Activated CD4-positive, alpha-beta memory T cell treated with anti-CD3 and anti-CD28 coated beads for 36 hours (primary cell): ENCODE measurements at places on chromosomes 7 and 10. TPM values are rescaled to one million over a fixed set of nuclear protein-coding genes. Genes with fewer than 3 reads are reported as not detected.

- no peak overlapping the region for H3K27ac ChIP-seq
- H3K4me3 ChIP-seq = no peak overlapping the region
- no peaks in the 10 kb centered on the region for H3K36me3 ChIP-seq
- DNase-seq = no peak
- no peaks in the 10 kb centered on the region for H3K4me1 ChIP-seq
- peaks cover 3% of the 10 kb centered on the region for H3K27me3 ChIP-seq
Observed at GRCh38 chr7:18210788-18211187, 183.1 kb upstream of the PRPS1L1 start.

Gene TAS2R3
- 0.63 TPM for total RNA-seq

Gene MYH16
- total RNA-seq = not detected

- peak; percentile 27 for DNase-seq
- peak overlapping the region; percentile 18 for H3K4me3 ChIP-seq
- peaks cover 40% of the 10 kb centered on the region for H3K4me1 ChIP-seq
- H3K36me3 ChIP-seq = no peaks in the 10 kb centered on the region
- H3K27ac ChIP-seq = no peak overlapping the region
Observed at GRCh38 chr10:5447611-5448071, 35.3 kb downstream of the NET1 start.

Gene TRDMT1
- total RNA-seq = 5.0 TPM

Gene POLL
- total RNA-seq = 30.8 TPM

- no peaks in the 10 kb centered on the region for H3K36me3 ChIP-seq
- DNase-seq = no peak
- peaks cover 7% of the 10 kb centered on the region for H3K27me3 ChIP-seq
- no peak overlapping the region for H3K27ac ChIP-seq
- no peaks in the 10 kb centered on the region for H3K4me1 ChIP-seq
- no peak overlapping the region for H3K4me3 ChIP-seq
Observed at GRCh38 chr7:45145881-45146280, 11.7 kb upstream of the RAMP3 start.

- DNase-seq = peak; percentile 12
- H3K4me1 ChIP-seq = peaks cover 6% of the 10 kb centered on the region
- H3K27ac ChIP-seq = no peak overlapping the region
- H3K4me3 ChIP-seq = no peak overlapping the region
- H3K36me3 ChIP-seq = no peaks in the 10 kb centered on the region
Observed at GRCh38 chr7:40700653-40701421, 566.0 kb downstream of the SUGCT start.

Gene DDC
- total RNA-seq = not detected

DNA sequence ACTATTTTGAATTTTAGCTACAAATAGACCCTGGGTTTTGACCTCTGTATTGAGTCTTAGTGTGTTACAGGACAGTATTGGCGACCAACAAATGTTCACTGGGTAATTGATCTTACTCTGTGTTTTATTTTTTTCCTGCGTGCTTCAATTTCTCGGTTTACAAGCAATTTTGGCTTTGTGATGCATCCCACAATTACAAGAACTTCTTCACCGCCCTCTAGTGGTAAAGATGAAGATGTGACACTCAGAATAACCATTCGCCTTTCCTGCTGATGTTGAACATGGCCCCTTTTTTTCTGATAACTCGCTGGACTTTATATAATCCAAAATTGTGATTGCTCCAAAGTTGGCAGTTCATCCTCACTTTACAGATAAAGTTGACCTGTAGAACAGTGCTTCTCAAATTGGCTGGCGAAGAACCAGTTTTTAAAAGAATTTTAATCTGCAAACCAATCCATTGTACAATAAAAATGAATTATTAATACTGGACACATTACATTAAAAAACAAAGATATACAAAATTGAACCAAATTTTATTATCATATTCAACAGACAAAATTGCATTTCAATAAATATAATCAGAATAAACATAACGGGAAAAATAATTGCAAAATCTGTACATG, 20.2 kb upstream of the SMC3 start:
- no peak overlapping the region for H3K4me3 ChIP-seq
- H3K4me1 ChIP-seq = peaks cover 10% of the 10 kb centered on the region
- H3K27ac ChIP-seq = no peak overlapping the region
- no peak for DNase-seq
- H3K36me3 ChIP-seq = no peaks in the 10 kb centered on the region

DNA sequence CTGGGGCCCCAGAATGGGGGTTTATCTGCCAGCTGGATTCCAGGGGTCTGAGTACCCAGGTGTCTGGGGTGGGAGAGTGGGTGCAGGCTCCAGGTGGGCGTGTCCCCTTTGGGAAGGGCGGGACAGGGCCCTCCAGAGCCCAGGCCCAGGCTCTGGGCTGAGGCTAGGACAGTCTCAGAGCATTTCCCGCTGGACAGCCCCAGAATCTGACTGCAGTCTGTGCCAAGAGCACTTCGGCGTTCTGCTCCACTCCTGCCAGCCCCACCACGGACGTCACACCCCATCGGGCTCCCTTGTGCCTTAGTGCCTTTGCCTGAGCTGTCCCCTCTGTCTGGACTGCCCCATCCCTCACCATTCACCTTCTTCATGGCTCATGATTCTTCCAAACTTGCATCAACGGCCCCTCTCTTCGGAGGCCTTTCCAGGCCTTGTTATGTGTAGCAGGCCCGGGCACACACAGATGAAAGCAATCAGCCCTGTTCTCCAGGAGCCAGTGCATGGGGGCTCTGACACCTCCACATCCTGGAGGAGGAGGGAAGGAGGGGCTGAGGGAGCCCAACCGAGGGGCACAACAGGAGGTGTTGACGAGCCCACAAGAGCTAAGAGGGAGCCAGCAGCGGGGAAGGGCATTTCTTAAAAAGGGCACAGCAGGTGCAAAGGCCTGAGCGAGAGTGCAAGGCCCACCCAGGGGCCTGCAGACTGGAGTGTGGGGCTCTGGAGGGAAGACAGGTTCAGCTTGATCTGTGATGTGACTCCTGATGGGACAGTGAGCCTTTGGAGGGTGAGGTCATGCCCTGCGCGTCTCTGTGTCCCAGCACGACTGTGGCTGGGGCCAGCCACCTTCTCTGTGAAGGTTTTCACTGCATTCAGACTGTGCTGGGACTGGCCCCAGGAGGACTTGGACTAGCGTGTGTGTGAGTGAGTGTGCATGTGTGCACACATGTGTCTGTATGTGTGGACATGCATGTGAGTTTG, 41.7 kb downstream of the GTF2IRD1 start:
- no peaks in the 10 kb centered on the region for H3K27me3 ChIP-seq
- H3K36me3 ChIP-seq = no peaks in the 10 kb centered on the region
- no peak for DNase-seq
- no peaks in the 10 kb centered on the region for H3K4me1 ChIP-seq
- no peak overlapping the region for H3K27ac ChIP-seq

- DNase-seq = peak; percentile 20
- H3K4me3 ChIP-seq = no peak overlapping the region
- no peak overlapping the region for H3K27ac ChIP-seq
- no peaks in the 10 kb centered on the region for H3K27me3 ChIP-seq
- no peaks in the 10 kb centered on the region for H3K4me1 ChIP-seq
Observed at GRCh38 chr10:96626795-96627194, 40.0 kb upstream of the TM9SF3 start.

DNA sequence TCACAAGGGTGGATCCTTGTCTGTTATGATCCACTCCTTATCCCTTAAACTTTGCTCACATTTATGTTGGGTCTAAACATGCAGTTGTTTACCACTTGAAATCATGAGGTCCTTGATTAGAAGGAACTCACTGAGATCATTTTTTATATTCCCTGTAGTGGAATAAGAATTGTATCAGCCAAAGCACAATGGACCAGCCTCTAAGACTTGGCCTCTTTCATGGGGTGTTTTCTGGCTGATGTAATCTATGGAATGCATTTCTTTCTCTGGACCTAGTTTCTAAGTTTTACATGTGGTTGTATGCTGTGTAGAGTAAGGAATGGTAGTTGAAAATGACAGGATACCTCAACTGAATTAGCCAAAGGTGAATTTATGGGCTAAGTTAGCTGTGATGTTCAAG, 376.6 kb downstream of the SORCS3 start:
- no peaks in the 10 kb centered on the region for H3K36me3 ChIP-seq
- no peak overlapping the region for H3K27ac ChIP-seq
- H3K4me3 ChIP-seq = no peak overlapping the region
- no peaks in the 10 kb centered on the region for H3K27me3 ChIP-seq

Gene OR9A2
- total RNA-seq = not detected

Gene ATP6V1F
- 113 TPM for total RNA-seq

DNA sequence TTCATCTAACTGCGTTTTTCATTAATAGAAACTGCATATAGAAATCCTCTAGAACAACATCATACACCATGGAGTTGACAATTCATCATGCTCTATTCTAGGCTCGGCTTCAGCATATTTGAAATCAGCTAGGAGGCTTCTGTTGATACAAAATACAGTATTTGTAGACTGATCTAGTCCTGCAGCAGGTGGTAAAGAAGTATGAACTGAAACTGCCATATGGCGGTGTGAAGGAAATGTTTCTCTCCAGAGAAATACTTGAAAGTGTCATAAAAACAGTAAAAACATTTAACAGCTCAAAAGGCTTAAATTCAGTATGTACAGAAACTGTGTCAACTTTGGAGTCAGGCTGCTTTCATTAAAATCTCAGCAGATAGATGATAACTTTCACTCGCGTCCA, 32.0 kb upstream of the MYO3A start:
- no peaks in the 10 kb centered on the region for H3K4me1 ChIP-seq
- no peak overlapping the region for H3K27ac ChIP-seq
- no peaks in the 10 kb centered on the region for H3K36me3 ChIP-seq
- no peak for DNase-seq
- H3K27me3 ChIP-seq = no peaks in the 10 kb centered on the region

DNA sequence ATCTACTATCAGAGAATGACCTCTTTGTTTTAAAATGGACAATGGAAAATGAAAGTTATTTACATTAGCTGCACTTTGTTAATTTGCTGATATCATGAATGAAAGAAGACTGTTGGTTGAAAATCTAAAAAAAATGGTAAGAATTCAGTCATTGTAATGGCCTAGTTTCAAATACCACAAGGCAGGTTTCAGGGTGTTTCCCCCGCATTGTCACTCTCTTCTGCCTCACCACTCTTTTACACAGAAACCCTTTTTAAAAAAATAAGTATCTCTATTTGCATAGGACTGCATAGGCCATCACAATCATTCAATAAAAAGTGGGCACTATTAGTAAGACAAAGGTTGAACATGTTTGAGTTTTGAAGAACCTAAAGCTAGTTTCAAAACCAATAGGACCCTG, 737.1 kb downstream of the INHBA start:
- no peak overlapping the region for H3K4me3 ChIP-seq
- no peaks in the 10 kb centered on the region for H3K4me1 ChIP-seq
- no peak for DNase-seq
- H3K36me3 ChIP-seq = no peaks in the 10 kb centered on the region
- H3K27me3 ChIP-seq = no peaks in the 10 kb centered on the region

DNA sequence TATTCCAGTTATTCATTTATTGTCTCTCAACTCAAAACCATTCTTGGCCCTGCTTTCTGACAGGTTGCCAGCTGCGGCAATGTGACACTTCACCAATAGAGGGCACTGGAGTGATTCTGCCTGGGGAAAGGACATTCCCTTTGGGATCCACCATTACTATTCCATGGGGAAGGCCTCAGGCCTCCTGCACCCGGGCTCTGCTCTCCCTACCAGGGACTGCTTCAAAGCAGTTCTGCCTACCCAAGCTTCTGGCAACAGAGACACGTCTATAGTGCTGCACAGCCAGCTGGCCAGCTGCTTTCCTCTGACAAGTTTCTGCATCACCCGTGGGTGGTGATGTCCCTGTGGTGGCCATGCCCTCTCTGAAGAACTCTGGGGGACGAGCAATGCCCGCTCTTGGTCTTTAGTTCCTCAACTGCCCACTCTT, 163.8 kb downstream of the ELMO1 start:
- no peaks in the 10 kb centered on the region for H3K27me3 ChIP-seq
- peaks cover 10% of the 10 kb centered on the region for H3K36me3 ChIP-seq
- peak; percentile 57 for DNase-seq
- no peak overlapping the region for H3K4me3 ChIP-seq
- H3K4me1 ChIP-seq = peaks cover 45% of the 10 kb centered on the region

Gene SFRP4
- not detected for total RNA-seq

Gene SPDYE18
- total RNA-seq = not detected

- H3K27me3 ChIP-seq = peaks cover 7% of the 10 kb centered on the region
- DNase-seq = no peak
- H3K4me3 ChIP-seq = no peak overlapping the region
- no peaks in the 10 kb centered on the region for H3K4me1 ChIP-seq
- no peaks in the 10 kb centered on the region for H3K36me3 ChIP-seq
Observed at GRCh38 chr10:51685768-51686167, 13.6 kb downstream of the CSTF2T start.

Gene CALY
- not detected for total RNA-seq

- H3K27ac ChIP-seq = no peak overlapping the region
- peaks cover 12% of the 10 kb centered on the region for H3K27me3 ChIP-seq
- no peaks in the 10 kb centered on the region for H3K36me3 ChIP-seq
- no peaks in the 10 kb centered on the region for H3K4me1 ChIP-seq
- H3K4me3 ChIP-seq = no peak overlapping the region
Observed at GRCh38 chr7:112414855-112415490, 35.3 kb upstream of the IFRD1 start.

Gene ZNF488
- 0.27 TPM for total RNA-seq

- no peaks in the 10 kb centered on the region for H3K36me3 ChIP-seq
- peaks cover 17% of the 10 kb centered on the region for H3K4me1 ChIP-seq
- no peak for DNase-seq
- H3K27ac ChIP-seq = no peak overlapping the region
Observed at GRCh38 chr10:51342381-51342780, 268.1 kb downstream of the PRKG1 start.

GRCh38 chr7:136139417-136139816, 162.3 kb upstream of the MTPN start:
- H3K27ac ChIP-seq = no peak overlapping the region
- H3K4me1 ChIP-seq = peaks cover 4% of the 10 kb centered on the region
- no peak overlapping the region for H3K4me3 ChIP-seq
- DNase-seq = no peak
- no peaks in the 10 kb centered on the region for H3K36me3 ChIP-seq

- H3K4me1 ChIP-seq = no peaks in the 10 kb centered on the region
- no peaks in the 10 kb centered on the region for H3K27me3 ChIP-seq
- DNase-seq = no peak
- H3K27ac ChIP-seq = no peak overlapping the region
- no peaks in the 10 kb centered on the region for H3K36me3 ChIP-seq
- H3K4me3 ChIP-seq = no peak overlapping the region
Observed at GRCh38 chr7:64602086-64602485, 39.2 kb upstream of the ZNF680 start.

GRCh38 chr7:38309555-38309954, 36.1 kb upstream of the TARP start:
- no peaks in the 10 kb centered on the region for H3K36me3 ChIP-seq
- DNase-seq = no peak

Gene TMEM176B
- total RNA-seq = not detected

Gene NEBL
- total RNA-seq = not detected

DNA sequence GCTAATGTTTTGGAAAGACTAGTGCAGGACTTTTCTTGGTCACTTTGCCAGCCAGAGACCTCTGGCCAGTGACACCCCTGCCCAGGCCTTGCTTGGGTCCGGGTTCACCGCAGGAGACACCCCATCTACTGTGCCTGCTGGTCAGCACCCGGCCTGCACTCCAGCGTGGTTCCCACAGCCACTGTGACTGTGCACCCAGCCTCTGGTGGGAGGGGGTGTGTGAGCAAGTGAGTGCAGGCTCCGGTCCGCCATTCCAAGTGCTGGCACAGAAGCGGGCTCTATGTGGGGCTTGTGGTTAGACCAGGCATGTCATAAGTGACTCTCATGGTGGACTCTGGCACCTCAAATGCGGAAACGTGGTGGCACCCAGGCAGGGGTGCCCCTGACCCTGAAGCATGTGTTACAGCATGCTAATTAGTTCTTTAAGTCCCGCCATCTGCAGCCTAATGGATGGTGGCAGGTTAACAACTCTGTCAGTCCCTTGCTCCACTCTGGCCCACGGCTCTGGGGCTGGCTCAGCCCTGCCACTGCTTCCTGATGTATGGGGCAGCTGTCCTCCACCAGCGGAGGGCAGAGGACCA, 311.9 kb upstream of the HGF start:
- H3K4me3 ChIP-seq = no peak overlapping the region
- no peaks in the 10 kb centered on the region for H3K36me3 ChIP-seq
